ENCODE measurements at places on chromosomes 3 and 15.

DNA sequence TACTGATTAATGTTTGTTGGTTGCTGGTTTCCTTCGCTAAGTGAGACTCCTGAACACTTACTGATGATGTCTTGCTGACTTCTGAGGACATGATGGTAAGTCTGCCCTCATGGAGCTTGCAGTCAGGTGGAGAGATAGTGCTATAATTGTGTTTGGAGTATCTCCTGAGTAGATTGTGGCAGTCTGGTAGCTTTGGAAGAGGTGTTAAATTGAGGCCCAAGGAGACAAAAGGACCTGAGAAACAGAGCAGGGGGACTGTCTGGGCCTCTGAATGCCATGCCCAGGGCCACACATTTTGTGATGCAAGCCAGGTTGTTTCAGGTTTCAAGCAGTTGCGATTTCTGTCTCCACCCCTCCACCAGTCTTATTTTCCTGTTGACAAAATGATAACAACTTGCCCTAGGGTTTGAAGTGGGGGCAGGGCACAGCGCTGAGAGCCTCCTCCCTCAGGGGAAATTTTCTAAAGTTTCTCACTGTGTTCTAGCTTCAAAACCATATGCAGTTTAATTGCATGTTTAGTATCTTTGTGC, 16.7 kb downstream of the SMAD3 start:
- DNase-seq: peak; percentile 69

DNA sequence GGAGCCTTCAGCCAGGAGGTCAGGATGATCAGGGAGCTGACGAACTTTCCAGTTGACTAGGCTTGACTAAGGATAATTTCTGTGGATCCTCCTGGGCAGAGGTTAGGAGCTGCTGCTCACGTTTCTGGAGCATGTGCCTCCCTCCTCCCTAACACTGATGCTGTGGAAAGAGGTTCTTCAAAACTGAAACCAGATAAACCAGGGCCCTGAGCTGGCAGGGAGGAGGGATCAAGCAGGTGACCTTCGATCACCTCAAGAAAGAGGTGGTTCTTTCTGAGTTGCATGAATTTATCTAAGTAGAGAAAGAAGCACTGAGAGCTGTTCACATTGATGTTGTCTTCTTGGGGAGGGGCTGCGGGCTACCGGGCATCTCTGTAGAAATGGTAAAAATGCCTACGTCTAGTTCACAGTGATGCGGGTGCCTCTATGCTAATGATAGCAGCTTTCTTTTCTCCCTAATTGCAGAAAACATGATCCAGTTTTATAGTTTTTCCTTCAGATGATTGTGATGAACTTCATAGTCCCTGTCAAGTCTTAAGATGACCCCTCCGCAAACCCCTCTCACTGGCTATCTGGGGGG, 332.7 kb upstream of the LRRFIP2 start:
- DNase-seq: no peak

DNA sequence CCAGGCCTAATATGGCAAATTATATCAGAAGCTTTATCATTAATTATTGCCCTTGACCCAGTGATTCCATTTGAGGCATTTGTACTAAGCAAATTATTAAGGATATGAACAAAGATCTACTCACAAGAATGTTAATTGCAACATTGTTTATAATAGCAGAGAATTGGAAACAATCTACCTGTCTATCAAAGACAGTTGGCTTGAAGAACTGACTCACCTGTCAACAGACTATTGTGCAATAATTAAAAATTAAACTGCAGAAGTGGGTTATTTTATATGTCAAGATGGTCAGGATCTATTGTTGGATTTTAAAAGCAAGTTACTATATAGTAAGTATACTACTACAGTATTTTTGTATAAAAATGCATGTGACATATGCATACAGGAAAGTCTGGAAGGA, 6.7 kb upstream of the FETUB start:
- no peak for DNase-seq

- DNase-seq: no peak
These were observed 464.3 kb upstream of the RGMA start for GRCh38 chr15:93553167-93553935.

DNA sequence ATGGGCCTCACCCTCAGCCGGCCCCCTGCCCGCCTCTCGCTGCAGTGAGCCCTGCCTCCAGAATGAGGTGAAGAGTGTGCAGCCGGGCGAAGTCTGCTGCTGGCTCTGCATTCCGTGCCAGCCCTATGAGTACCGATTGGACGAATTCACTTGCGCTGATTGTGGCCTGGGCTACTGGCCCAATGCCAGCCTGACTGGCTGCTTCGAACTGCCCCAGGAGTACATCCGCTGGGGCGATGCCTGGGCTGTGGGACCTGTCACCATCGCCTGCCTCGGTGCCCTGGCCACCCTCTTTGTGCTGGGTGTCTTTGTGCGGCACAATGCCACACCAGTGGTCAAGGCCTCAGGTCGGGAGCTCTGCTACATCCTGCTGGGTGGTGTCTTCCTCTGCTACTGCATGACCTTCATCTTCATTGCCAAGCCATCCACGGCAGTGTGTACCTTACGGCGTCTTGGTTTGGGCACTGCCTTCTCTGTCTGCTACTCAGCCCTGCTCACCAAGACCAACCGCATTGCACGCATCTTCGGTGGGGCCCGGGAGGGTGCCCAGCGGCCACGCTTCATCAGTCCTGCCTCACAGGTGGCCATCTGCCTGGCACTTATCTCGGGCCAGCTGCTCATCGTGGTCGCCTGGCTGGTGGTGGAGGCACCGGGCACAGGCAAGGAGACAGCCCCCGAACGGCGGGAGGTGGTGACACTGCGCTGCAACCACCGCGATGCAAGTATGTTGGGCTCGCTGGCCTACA, 8.5 kb downstream of the GRM2 start:
- no peak for DNase-seq

DNA sequence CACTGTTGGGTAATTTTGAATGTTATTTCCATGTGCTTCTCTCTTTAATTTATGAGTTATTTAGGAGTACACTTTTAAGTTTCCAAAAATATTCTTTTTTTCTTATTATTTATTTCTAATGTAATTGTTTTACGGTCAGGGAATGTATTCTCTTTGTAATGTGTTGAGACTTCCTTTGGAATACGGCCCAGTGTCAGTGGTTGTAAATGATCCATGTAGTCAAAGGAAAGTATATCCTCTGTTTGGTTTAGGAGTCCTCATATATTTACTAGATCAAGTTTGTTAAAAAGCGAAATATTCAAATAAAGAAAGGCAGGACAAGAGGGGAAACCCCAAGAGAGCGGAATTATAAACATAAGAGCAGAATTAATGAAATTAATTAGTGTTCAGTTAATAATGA, 49.0 kb upstream of the ADGRG7 start:
- DNase-seq: no peak

DNA sequence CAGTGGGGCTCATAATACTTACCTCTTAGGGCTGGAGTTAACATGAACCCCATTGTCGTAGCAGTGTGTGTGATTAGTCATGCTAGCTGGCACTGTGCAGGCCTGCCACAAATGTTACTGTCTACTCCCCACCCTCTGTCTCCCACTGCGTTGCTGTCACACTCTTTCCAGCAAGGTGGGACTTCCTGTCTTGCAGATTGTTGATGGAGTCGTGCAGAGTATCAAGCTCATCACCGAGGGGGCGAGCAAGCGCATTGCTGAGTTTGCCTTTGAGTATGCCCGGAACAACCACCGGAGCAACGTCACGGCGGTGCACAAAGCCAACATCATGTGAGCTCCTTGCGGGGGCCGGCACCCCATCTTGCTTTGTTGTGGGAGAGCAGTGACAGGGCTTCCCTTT, 12.9 kb downstream of the IDH3A start:
- DNase-seq: no peak

GRCh38 chr3:51382076-51382745, 2.9 kb upstream of the MANF start:
- no peak for DNase-seq

DNA sequence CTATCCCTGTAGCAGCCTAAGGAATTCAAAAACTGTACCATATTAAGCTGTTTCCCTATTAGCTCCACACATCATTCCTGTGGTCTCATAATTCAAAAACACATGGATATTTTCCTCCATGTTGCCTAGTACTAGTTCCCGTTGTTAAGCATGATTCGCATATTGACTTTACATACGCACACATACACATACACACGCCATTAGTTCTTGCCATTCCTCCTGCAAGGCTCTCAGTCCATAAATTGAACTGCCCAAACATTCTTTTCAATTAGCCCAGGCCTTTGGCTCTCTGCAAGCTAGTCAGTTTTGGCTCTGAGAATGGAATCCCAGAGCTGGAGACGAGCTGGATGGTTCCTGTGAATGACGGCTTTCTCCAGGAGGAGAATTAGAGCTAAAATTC, 57.2 kb upstream of the RAD18 start:
- DNase-seq: peak; percentile 14

DNA sequence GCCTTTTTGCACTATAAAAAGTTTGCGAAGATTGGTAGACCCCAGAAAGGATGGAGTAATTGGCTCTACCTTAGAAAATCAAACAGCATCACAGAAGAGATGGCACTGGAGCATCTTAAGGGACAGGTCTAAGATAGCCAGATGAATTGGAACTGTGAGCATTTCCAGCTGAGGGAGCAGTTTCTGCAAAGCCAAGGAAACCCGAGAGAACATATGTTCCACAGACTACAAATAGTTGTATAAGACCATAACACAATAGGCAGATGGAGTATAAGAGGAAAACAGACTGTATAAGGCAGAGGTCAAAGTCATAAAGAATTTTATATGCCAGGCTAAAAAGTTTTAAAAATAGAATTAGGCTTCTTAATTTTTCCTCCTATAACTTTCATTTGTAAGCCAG, 46.0 kb downstream of the TSC22D2 start:
- DNase-seq: no peak
